ENCODE measurements at places on chromosomes 5 and 9. TPM values are rescaled to one million over a fixed set of nuclear protein-coding genes. Genes with fewer than 3 reads are reported as not detected.
A peak's percentile ranks its signal among the peaks of the same experiment; 100 is the strongest.

Gene RNF38
- total RNA-seq: 22.6 TPM

DNA sequence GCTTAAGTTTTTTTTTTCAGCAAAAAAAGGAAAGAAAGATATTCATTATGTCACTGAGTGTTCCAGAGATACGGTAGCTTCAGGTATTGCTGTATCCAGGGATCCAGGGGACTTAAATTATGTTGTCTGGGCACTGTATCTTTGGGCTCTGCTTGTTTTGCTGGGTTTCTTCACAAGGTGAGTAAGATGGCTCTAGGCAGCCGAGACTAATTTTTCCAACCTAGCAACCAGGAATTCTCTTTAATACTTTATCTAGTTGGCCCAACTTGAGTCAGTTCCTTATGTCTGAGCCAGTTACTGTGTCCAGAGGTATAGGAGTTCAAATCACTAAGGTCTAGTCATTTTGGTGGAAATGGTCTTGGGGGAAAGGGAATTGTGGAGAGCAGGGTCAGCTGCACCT is 66.0 kb downstream of the MAN2A1 start:
- peaks cover 23% of the 10 kb centered on the region for H3K36me3 ChIP-seq
- peaks cover 27% of the 10 kb centered on the region for H3K4me1 ChIP-seq
- H3K27ac ChIP-seq: no peak overlapping the region
- no peaks in the 10 kb centered on the region for H3K27me3 ChIP-seq
- DNase-seq: no peak

GRCh38 chr5:120150770-120151169 is 313.3 kb upstream of the PRR16 start:
- H3K36me3 ChIP-seq: no peaks in the 10 kb centered on the region
- no peaks in the 10 kb centered on the region for H3K27me3 ChIP-seq
- H3K4me3 ChIP-seq: no peak overlapping the region
- peaks cover 20% of the 10 kb centered on the region for H3K4me1 ChIP-seq
- DNase-seq: no peak

GRCh38 chr9:111038331-111039230 is at the start of gene LPAR1:
Gene LPAR1, minus strand, starts transcription at chr9:111038470. Its CDS starts 66,353 bp downstream, at chr9:110972117.
- no peaks in the 10 kb centered on the region for H3K27me3 ChIP-seq
- peaks cover 47% of the 10 kb centered on the region for H3K4me1 ChIP-seq
- H3K27ac ChIP-seq: peak within 1 kb of the TSS; percentile 87
- no peaks in the 10 kb centered on the region for H3K36me3 ChIP-seq

DNA sequence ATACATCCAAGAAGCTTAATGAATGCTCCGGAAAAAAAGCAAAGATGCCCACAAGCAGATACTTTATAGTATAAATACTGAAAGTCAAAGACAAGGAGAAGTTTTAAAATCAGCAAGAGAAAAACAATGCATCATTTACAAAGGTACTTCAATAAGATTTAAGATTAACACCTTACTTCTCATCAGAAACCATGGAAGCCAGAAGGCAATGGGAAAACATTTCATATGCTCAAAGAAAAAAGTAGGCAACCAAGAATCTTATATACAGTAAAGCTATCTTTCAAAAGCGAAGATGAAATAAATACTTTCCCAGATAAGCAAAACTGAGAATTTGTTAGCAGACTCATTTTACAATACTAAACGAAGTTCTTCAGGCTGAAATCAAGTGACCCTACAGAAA is 51.1 kb downstream of the ABHD17B start:
- H3K27ac ChIP-seq: no peak overlapping the region
- no peaks in the 10 kb centered on the region for H3K27me3 ChIP-seq
- H3K4me3 ChIP-seq: no peak overlapping the region
- H3K4me1 ChIP-seq: peaks cover 16% of the 10 kb centered on the region
- peaks cover 16% of the 10 kb centered on the region for H3K36me3 ChIP-seq

DNA sequence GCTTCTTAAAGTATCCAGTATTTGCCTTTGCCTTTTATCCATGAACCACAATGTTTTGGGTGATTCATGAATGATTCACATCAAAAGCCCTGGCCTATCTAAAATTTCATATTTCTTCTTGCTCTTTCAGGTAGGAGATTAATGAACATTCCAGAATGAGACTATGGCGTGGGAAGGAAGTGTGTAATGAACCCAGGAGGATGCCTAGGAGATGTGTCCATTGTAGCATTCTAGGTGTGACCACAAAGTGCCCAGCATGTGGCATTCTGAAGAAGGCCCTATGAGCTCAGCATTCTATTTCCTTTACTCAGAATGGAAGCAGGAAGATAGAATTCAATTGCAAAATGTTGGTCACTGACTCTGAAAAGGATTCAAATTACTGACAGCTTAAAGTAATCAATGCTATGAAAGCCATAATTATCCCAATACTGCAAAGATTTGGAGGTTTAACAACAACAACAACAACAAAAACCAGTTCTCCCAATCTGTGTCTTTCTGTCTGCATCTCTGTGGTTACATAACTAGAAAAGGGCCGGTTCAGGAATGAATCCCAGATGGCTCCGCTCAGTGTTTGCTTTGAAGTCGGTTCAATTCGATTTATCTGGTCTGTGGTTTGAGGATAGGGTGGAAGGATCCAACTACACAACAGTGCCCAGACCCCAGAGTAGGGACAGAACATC is 126.7 kb downstream of the FOXD1 start:
- H3K4me1 ChIP-seq: peaks cover 13% of the 10 kb centered on the region
- H3K27me3 ChIP-seq: no peaks in the 10 kb centered on the region
- H3K36me3 ChIP-seq: no peaks in the 10 kb centered on the region
- DNase-seq: no peak
- no peak overlapping the region for H3K4me3 ChIP-seq
- H3K27ac ChIP-seq: peak overlapping the region; percentile 58

DNA sequence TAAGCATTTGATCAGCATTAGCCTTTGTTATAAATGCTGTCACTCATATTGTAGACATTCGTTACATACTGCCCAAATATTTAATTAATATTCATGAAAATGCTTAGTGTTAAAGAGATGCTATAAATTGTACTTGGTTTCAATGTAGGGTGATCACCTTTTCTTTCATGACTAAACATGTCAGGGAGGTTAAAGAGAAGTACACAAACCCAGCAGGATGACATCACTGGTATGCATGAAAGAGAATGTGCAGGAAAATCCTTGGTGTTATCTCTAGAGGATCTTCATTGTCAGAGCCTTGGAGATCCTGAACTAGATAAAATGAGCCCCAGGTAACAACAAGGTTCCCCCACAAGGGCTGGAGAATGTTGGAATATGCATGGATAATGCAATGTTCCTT is 33.0 kb upstream of the SV2C start:
- no peak for DNase-seq
- H3K36me3 ChIP-seq: no peaks in the 10 kb centered on the region
- H3K27ac ChIP-seq: no peak overlapping the region
- H3K4me3 ChIP-seq: no peak overlapping the region
- H3K4me1 ChIP-seq: no peaks in the 10 kb centered on the region

- no peak for DNase-seq
- H3K27ac ChIP-seq: no peak overlapping the region
- no peak overlapping the region for H3K4me3 ChIP-seq
- no peaks in the 10 kb centered on the region for H3K36me3 ChIP-seq
- no peaks in the 10 kb centered on the region for H3K4me1 ChIP-seq
These were observed 319.5 kb downstream of the ADGRV1 start for GRCh38 chr5:90878081-90878480.

DNA sequence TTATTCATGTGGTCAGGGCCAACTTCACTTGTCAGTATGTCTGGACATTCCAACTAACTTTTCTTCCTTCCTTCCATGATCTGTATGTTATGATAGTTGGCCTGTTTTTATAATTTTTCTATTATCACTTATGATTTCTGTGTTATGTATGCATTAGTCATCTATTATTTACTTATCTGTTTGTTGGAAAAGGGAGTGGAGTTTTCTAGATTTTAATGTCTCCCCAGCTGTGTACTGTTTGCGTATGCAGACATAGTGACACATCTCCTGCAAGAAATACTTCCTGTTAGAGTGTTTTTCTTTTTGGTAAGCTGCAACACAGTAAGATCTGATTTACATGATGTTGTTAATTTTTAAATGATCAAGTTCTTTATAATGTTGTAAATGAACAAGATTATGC is 8.7 kb upstream of the INSYN2B start:
- no peak for DNase-seq
- no peaks in the 10 kb centered on the region for H3K36me3 ChIP-seq
- H3K4me3 ChIP-seq: no peak overlapping the region
- no peaks in the 10 kb centered on the region for H3K4me1 ChIP-seq

Gene PLAC8L1
- 0.97 TPM for total RNA-seq

DNA sequence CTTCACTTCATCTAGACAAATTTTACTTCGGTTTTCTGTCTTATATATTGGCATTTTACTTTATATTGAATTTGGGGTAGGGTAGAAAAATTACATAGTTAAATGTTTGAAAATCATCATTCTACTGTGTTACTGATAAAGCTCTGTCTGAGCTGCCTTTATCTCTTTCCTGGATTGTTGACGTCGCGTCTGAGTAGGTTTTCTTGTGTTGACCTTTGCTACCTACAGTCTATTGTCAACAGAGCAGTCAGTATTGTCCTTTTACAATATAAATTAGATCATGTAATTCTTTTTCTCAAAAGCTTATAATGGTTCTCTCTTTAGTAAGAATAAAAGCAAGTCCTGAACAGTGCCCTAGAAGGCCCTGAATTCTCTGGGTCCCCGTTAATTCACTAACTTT is 128.2 kb downstream of the HACD4 start:
- H3K27ac ChIP-seq: no peak overlapping the region
- no peak for DNase-seq
- peaks cover 8% of the 10 kb centered on the region for H3K4me1 ChIP-seq
- H3K27me3 ChIP-seq: no peaks in the 10 kb centered on the region

DNA sequence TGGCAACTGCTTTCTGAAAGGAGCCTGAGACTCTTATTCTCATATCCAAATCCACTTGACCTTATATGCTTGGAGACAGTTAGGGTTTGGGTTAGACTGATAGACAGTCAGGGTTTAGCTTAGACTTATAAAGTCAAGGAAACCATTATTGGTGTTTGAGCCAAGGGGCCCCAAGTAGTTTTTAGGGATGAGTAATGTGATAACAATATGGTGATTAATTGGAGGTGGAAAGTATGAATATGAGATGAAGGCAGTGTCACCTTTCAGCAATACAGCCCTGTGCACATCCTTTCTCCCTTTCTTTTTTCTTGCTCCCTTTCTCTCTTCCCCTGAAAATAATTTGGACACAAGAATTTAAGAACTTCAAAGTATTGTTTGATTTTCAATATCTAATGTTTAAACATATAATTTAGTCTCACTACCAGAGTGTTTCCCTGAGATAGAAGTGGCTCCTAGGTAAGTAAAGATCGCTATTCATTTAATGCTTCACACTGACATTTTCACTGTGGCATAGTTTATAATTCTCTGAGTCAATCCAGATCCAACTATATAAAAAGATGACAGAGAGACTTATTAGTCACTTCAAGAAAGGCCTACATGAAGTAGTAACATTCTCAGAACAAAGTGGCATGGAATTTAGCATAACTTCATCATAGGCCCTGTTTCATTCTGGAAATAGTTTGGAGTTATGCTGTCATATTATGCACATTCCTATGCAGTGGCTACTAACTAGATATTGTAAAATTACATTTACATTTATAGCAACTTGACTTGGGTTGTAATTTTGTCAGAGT is 200.8 kb downstream of the CHSY3 start:
- H3K4me1 ChIP-seq: peaks cover 27% of the 10 kb centered on the region
- H3K36me3 ChIP-seq: no peaks in the 10 kb centered on the region
- no peak for DNase-seq
- H3K27ac ChIP-seq: peak overlapping the region; percentile 79

GRCh38 chr5:138739938-138740337 is 13.3 kb upstream of the CTNNA1 start:
- no peak overlapping the region for H3K27ac ChIP-seq
- H3K4me1 ChIP-seq: peaks cover 6% of the 10 kb centered on the region
- H3K27me3 ChIP-seq: no peaks in the 10 kb centered on the region
- DNase-seq: no peak
- H3K4me3 ChIP-seq: no peak overlapping the region

Gene PCDHGB3
- total RNA-seq: 0.21 TPM

DNA sequence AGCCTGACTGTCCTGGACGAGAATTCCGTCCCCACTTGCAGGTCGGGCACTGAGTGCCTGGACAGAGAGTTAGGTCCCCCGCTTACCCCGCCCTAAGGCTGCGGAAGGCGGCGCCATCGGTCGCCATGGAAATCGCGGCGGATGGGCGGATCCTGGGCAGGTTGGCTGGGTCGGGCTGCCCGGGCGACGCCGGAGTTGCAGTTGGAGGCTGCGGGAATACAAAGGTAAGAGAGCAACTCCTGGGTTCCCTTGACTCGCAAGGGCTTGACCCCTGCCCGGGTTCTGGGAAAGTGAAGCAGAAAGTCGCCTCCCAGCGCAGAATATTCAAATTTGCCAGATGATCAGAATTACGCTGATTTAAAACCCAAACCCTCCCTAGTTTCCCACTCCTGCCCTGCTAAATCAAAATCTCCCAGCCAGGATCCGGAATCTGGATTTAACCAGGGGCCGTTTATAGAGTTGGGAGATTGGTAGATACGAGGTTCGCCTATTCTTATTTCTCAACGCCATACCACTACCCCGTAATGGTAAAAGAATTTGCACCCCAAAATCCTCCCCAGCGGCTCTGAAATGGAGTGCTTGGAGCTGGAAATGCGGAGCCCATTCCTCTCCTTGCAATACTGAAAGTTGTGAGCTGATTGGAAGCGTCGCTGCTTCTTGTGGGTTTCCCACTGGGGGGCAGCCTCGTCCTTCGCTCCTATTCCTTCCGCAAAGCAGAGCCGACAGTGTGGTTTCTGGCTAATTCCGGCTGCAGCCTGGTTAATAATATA is 156.4 kb upstream of the RASEF start:
- peak overlapping the region; percentile 79 for H3K27ac ChIP-seq
- no peak for DNase-seq
- peaks cover 3% of the 10 kb centered on the region for H3K27me3 ChIP-seq
- peaks cover 2% of the 10 kb centered on the region for H3K36me3 ChIP-seq

Gene BTNL8
- total RNA-seq: not detected

DNA sequence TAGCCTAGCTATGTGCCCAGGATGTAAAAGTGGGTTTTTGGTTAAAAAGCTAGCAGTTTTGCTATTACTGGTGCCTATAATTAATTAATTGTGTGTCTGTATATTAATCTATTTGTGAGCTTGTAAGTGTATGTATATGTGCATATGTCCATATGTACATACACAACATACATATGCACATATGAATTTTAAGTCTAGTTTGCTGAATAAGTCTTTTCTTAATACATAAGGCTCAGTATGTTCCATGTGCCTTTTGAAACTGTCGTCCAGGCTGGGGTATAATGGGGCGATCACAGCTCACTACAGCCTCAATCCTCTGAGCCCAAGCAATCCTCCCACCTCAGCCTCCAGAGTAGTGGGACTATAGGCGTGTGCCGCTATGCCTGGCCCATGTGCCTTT is 10.1 kb downstream of the SH3GL2 start:
- no peak overlapping the region for H3K4me3 ChIP-seq
- peaks cover 22% of the 10 kb centered on the region for H3K27me3 ChIP-seq
- no peak overlapping the region for H3K27ac ChIP-seq
- DNase-seq: no peak

GRCh38 chr5:52656569-52657246 is 131.0 kb upstream of the ITGA1 start:
- no peak for DNase-seq
- no peak overlapping the region for H3K4me3 ChIP-seq
- peaks cover 11% of the 10 kb centered on the region for H3K27me3 ChIP-seq
- H3K27ac ChIP-seq: no peak overlapping the region

All from chondrocyte (in vitro differentiated cells).